ENCODE measurements at places on chromosomes 5 and 9.

DNA sequence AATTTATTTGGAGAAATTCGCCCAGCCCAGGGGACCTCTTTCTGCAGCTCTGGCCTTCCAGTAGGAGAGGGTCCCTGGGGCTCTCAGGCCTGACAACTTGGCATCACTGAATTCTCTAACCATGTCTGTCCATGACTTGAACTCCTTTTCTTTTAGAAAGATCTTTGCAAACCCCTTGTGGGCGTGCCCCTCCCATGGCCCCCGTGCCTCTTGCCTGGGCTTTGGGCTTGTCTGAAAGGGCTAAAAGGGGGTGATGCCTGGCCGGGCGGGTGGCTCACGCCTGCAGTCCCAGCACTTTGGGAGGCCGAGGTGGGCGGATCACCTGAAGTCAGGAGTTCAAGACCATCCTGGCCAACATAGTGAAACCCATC is 3.2 kb upstream of the SQSTM1 start:
- DNase-seq = no peak

DNA sequence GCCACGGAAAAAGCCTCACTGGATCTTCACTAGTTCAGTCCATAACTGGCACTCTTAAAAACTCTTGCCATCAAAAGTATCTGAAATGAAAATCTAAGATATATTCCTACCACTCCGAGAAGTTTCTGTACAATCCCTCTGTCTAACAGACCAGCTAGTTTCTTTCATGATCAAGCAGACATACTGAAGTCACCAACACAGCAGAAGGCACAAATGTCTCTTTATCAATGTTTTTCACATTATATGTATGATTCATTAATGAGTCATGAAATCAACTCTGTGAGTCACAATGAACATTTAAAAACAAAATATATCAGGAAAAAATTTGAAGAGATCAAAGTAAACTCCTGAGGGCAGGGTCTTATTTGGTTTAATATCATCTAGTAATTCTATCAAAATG is 50.8 kb downstream of the F2R start:
- no peak for DNase-seq

DNA sequence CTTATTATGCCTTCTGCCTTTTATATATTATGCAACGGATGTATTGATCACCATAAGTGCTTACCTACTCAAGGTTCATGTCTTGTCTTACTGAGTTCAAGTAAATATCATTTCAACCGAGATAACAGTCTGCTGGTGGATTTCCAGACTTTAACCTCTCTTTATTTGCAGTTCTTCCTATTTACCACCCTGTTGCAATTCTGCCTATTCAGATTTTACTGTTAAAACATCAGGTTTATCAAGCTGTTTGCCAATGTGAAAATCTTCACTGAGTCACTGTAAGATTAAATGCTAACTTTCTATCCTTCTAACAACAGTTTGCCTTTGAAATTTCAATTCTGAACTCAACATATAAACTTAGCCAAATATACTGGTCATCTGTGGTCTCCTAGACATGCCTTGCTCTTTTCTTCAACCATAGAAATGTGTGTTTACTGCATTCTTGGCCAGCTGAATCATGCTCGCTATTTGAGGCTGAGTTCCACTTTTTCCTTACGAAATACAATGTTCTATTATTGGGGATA is 471.7 kb upstream of the RORB start:
- DNase-seq = no peak

DNA sequence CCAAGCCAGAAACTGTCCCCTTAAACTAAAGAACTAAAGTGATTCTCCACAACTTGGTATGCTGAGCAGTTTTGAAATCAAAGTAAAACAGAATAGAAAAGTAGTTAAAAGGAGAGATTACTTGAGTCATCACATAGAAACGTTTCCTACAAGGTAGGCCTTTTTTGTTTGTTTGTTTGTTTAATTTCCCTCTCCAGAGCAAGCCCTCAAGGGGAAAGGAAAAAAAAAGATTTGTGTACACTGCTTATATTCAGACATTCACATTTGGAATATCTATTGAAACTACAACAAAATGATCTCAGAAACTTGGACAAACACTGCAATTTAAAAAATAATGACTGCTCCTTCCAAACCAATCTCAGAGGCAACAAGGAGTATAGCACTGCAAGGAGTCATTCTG is 304.7 kb upstream of the NREP start:
- DNase-seq = no peak

- no peak for DNase-seq
Observed at GRCh38 chr5:102782217-102782872, 27.2 kb downstream of the PAM start.

- no peak for DNase-seq
Observed at GRCh38 chr5:171865471-171865870, 79.9 kb downstream of the SMIM23 start.

DNA sequence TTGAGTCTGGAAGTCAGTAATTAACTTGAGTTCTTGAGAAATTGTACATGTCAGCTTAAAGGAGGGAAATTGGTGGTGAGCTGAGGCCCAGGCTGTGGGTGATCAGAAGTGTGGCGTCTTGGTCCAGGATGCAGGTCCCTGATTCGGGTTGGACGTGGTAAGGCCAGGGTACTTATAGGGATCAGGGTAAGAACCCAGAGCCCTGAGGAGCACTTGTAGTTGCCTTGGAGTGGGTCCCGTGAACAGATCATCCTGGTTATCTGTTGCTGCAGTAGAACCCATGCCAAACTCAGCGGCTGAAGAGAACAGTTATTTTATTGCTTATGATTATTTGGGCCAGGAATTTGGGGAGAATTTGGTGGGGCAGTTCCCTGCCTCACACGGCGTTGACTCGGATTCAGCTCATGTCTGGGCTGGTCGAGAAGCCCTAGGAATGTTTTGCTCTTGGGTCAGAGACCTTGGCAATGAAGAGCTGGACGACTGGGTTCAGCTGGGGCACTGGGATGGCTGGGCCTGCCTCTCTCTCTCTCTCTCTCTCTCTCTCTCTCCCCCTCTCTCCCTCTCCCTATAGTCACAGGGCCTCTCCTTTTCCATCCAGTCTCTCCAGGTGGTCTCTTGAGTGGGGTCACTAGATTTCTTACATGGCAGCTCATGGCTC is 73.1 kb downstream of the PDZD2 start:
- DNase-seq = no peak

- DNase-seq = no peak
Observed at GRCh38 chr5:58022055-58022454, 437.8 kb downstream of the PLK2 start.

GRCh38 chr5:58462154-58462553 is 2.3 kb upstream of the PLK2 start:
- no peak for DNase-seq

DNA sequence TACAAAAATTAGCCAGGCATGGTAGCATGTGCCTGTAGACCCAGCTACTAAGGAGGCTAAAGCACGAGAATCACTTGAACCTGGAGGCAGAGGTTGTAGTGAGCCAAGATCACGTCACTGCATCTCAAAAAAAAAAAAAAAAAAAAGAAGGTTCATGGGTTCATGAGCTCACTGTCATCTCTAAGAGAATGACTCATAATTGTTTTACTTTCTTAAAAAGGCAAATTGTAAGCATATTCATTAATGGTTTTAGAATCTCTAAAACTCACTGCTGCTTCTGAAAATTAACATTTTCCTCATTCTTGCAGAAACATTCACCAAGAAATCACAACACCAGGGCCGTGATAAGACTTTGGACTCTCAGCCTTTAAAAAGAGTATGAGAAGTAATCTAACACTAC is 103.6 kb downstream of the GNA14 start:
- DNase-seq = no peak

DNA sequence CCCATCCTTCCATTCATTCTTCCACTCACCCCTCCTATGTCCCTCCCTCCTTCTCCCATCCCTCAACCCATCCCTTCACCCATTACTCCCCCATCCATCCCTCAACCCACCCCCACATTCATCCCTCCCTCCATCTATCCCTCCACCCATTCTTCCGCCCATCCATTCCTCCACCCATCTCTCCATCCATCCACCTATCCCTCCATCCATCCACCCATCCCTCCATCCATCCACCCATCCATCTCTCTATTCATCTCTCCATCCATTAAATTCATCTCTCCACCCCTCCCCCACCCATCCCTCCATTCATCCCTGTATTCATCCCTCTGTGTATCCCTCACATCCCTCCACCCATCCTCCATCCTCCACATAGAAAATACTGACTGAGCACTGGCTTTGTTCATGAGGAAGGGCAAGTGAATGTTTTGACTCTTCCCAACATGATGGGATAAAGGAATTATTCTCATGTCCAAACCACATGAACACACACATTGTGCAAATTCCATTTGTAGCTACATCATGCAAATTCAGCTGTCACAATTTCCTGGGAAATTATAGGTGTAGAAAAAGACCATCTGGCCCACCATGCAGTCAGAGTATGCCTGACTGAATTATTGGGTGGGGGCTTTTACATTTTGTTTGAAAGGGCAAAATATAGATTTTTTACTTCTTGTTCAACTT is 6.9 kb upstream of the VAV2 start:
- no peak for DNase-seq

DNA sequence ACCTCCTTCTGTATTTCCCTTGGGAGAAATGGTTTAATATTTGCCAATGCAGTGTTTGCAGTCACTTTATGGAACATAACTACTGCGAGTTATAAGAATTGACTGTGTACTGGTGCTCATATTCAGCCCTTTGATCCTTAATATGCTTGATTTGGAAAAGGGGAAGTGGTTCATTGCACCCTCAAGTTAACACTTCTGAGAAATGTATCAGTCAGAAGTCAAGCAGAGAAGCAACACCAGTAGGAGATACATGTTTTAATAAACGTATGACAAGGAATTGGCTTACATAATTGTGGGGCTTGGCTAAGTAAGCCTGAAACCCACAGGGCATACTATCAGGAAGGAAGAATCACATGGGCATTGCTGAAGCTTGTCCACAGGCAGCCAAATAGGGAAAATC is 131.0 kb upstream of the SPRY4 start:
- no peak for DNase-seq

DNA sequence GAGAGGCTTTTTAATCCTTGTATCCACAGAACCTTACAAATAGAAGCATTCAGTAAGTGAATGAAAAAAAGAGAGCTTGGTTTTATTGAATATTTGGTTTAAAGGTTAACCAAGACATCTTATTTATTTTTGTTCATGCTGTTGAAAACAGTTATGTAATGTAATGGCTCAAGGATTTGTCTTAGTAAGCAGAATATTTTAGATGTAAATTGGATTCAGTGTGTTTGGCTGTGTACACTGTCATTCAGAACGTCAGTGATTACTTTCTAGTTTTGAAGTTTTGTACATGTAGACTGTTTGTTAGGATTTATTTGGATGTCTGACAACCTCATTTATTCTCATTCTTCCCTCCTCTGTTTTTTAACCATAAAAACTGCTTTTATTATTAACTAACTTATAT is 31.3 kb downstream of the KCNN2 start:
- DNase-seq = no peak

- no peak for DNase-seq
Observed at GRCh38 chr5:37370550-37370863, 399 bp downstream of the NUP155 start.

DNA sequence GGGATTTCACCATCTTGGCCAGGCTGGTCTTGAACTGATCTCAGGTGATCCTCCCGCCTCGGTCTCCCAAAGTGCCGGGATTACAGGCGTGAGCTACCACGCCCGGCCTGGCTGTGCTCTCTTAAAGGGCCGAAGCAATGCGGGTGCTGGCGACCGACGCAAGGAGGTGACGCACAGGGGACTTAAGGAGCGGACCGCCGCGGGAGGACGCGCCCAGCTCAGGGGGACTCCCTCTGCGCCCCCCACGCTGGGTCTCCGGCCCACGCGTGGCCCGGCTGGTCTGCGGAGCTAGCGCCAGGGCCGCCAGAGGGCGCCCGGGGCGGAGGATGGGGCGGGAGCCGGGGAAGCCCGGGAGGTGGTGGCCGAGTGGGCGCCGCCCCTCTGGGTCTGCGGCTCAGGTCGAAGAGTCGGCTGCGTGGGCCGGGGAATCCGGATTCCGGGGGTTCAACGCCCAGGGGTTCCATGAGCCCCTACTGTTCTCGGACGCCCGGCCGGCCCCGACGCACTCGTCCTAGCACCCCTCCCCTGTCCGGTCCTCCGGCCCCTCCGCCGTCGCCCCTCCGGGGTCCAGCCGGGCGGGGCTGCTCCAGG is 502 bp upstream of the CERCAM start:
- peak; percentile 38 for DNase-seq

DNA sequence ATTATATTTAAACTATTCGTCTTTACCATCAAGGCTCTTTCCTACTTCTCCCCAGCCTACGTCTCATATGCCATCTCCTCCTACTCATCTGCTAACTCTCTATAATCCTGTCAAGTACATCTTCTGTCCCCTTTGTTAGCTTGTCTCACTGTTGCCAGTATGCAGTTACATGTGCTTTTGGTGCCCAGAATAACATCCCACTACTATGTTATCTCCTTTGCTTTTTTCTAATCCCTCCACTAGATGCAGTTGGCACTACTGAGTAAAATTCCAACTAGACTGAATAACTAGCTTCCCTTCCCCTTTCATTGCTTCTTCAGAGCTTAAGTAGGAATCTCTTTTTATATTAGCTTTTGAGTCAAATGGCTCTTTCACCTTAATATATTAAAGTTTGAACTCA is 3.0 kb upstream of the ARRDC3 start:
- DNase-seq = no peak

Measured in stimulated activated CD8-positive, alpha-beta memory T cell treated with anti-CD3 and anti-CD28 coated beads, Interleukin-2, amount 100 ng/mL, for 1 hour (primary cell).